ENCODE measurements at places on chromosomes 2 and 18.

- DNase-seq = no peak
Observed at GRCh38 chr2:45173513-45173912, 164.3 kb upstream of the SIX2 start.

GRCh38 chr2:15941481-15941850 lies 1.1 kb downstream of the MYCN start:
- DNase-seq = peak; percentile 95

DNA sequence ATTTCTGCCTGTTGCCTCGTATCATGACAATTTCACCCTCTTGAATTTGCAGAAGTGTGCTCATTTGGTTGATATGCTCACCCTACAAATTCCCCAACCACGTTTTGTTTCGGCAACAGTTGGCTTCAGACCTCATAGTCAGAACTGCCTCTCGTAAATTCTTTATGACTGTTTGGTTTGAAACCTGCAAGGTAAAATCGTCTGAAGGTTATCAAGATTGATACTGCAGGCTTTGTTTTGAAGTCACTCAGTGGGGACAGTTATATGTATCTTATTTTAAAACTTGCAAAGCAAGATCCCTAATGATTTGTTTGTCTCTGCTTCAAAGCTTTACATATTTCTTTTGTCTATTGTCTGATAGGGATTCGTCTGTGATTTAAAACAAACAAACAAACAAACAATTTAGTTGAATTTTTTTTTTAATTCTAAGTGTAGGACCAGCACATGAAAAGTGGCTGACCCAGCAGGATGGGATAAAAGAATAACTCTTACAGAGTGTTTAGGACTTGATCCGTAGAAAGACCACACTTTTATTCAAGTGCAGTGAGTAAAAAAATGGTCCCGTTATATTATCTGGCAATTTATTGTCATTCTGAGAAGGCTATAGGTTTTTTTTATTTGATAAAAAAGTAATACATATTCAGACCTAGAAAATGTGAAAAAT lies 45.7 kb upstream of the MYCN start:
- no peak for DNase-seq

GRCh38 chr2:151728804-151729414 lies 5.4 kb downstream of the NEB start:
- no peak for DNase-seq

GRCh38 chr2:216837740-216838139 lies 22.1 kb downstream of the TNP1 start:
- DNase-seq = no peak

GRCh38 chr2:152792974-152793373 lies 74.6 kb downstream of the ARL6IP6 start:
- no peak for DNase-seq

Measured in WERI-Rb-1 (cell line).